ENCODE measurements at places on chromosomes 5 and 9.

GRCh38 chr5:7868427-7868772, 431 bp downstream of the FASTKD3 start:
- DNase-seq = no peak

DNA sequence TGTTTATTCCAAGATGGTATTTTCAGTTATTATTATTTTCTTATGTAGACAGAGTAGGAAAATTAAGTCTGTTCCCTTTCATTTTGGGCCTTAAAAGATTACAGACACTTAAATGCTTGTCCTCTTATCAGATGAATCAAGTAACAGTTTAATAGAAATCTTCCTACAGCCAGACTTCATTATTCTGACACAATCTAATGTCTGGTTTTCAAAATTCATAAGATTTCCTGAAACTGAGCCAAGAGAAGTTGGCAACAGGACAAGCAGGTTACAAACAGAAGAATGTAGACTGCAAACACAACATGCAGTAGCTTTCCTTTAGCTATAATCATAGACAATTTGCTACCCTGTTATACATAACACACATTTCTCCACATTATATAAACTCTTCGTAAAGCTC, 130.5 kb downstream of the FBXL17 start:
- no peak for DNase-seq

- no peak for DNase-seq
Measured at GRCh38 chr5:142719836-142720370, 34.0 kb upstream of the FGF1 start.

DNA sequence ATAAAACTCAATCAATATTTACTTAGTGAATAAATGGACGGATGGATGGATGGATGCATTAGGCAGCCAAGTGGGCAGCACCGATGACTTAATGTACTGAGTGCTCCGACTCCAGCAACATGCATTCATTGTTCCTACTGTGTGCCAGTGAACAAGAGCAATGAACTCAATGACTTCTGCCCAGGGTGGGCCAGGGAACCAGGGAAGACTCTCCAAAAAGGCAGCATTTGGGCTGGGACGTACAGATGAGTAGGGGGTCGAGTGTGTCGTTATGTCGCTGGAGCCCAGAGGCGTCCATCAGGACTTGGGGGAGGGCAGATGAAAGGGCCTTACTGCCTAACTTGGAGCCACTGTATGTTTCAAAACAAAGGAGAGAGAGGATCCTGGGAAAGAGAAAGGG, 126.4 kb downstream of the KCNIP1 start:
- no peak for DNase-seq

- DNase-seq = no peak
Measured at GRCh38 chr9:105073147-105073546, 145.2 kb upstream of the ABCA1 start.

GRCh38 chr5:178529080-178529479, 61.1 kb downstream of the COL23A1 start:
- peak; percentile 77 for DNase-seq

DNA sequence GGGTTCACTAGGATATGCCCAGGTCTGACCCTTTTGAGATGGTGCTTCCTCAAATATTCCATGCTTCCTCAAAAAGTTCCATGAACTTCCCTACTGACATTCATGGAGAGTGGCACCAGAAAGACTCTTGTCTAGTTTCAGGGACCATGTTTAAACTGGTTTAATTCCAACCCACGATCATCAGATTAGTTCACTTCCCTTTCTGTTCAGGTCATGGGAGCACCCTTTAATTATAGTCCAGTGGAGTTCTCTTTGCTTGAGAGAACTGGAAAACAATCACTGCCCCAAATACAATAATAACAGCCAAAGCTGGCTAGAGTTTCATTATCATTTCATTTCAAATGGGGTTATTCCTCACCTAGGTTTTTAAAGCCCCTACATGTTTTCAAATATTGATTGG, 9.7 kb upstream of the ERBIN start:
- DNase-seq = no peak

DNA sequence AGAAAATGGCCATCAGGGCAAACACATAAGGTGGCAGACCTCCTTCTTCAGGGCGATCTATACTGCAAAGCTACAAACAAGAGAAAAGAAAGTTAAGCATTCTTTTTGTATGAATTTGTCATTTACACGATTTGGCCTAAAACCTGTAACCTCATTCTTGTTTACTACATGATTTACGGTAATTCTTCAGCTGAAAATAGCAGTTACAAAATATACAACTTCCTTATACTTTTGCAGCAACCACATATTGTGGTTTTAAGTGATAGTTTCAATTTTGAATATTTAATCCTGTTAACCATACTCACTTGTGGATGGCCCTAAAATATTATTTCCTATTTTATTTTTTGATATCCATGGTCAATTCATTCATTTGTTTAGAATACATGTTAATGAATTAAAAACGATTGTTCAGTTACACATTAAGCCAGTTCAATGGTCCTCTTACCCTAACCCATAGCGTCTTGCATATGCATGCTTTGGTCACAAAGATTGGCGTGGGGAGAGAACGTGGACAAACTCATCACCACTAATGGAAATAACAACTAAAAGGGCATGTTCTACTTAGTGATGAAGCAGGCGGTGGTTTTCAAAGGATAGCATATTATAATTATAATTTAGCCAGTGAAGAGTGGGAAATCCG, 16.6 kb downstream of the TUT7 start:
- no peak for DNase-seq

DNA sequence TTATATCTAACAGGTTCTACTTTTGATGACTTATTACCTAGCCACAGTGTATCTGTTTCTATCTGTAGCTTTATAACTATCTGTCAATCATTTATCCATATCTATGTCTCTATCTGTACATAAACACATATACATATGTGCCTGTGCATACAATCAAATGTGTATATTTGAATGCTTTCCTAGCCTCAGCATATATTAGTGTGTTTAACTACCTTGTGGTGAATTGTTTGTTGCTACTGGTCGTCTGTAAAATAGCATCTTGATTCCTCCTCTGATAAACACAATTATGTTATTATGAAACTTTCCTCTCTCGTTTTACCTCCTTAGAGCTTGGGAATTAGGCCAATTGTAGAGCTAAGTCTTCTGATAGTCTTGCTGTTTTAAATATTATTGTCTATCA, 44.4 kb downstream of the PARP8 start:
- DNase-seq = no peak

Measured in ELF-1 (cell line).